Gastrocnemius medialis (tissue), 4 donors: ENCODE measurements at places on chromosomes 5 and 9. TPM values are rescaled to one million over a fixed set of nuclear protein-coding genes. Genes with fewer than 3 reads are reported as not detected.

STING1 gene
- total RNA-seq: 10.1 TPM

LHFPL2 gene
- 3.4 TPM for total RNA-seq

DNA sequence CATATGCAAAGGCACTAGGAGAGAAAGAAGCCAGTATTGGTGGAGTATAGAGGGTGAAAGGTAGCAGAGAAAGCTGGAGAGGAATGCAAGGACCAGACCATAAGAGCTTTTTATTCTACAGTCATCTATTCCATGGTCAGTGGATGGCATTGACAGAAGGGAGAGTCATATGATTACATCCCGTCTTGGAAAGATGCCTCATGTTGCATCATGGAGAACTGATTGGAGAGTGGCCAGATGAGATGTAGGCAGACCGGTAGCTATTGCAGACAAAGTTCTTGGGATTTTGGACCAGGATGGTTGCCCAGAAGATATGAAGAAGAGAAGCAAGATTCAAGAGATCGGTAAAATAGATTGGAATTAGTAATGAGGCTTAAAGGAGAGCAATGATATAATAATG is 260.7 kb downstream of the CHSY3 start:
- no peak for DNase-seq
- H3K4me1 ChIP-seq: no peaks in the 10 kb centered on the region
- H3K27ac ChIP-seq: no peak overlapping the region
- H3K36me3 ChIP-seq: no peaks in the 10 kb centered on the region

GRCh38 chr9:97153967-97154366 is 115.0 kb upstream of the CTSV start:
- H3K4me3 ChIP-seq: no peak overlapping the region
- H3K27ac ChIP-seq: no peak overlapping the region
- H3K4me1 ChIP-seq: no peaks in the 10 kb centered on the region
- no peaks in the 10 kb centered on the region for H3K36me3 ChIP-seq
- no peak for DNase-seq

GRCh38 chr9:124795881-124796431 is 19.0 kb downstream of the OLFML2A start:
- no peaks in the 10 kb centered on the region for H3K36me3 ChIP-seq
- H3K27ac ChIP-seq: peak overlapping the region; percentile 54
- DNase-seq: no peak
- no peaks in the 10 kb centered on the region for H3K27me3 ChIP-seq

GRCh38 chr5:59079622-59080620 is 497.0 kb downstream of the RAB3C start:
- no peaks in the 10 kb centered on the region for H3K36me3 ChIP-seq
- no peaks in the 10 kb centered on the region for H3K27me3 ChIP-seq
- H3K4me3 ChIP-seq: no peak overlapping the region
- peaks cover 24% of the 10 kb centered on the region for H3K4me1 ChIP-seq

DNA sequence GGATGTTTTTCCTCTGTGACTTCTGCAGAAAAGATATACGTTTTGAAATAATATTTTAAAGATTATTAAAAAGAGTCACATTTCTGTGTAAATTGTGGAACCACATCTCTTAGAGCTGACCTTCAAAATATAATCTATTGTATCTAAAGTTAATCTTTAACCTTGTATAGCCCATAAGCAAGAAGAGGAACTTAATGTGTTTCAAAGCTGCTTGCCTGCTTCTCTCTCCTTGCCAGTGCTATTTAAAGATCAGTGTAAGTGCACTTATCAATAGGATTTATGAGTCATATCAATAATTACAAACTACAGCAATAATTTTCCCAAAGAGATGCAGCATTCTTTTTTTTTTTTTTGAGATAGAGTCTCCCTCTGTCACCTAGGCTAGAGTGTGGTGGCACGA is 29.4 kb upstream of the GDA start:
- H3K27me3 ChIP-seq: no peaks in the 10 kb centered on the region
- no peak for DNase-seq
- no peak overlapping the region for H3K27ac ChIP-seq
- no peak overlapping the region for H3K4me3 ChIP-seq
